ENCODE measurements at places on chromosomes 1 and 21. TPM values are rescaled to one million over a fixed set of nuclear protein-coding genes. Genes with fewer than 3 reads are reported as not detected.

Gene CATSPER4
- total RNA-seq, result not detected

GRCh38 chr1:65229754-65230339 is 79.5 kb upstream of the DNAJC6 start:
- no peak overlapping the region for H3K4me3 ChIP-seq
- no peaks in the 10 kb centered on the region for H3K27me3 ChIP-seq
- H3K27ac ChIP-seq, result no peak overlapping the region
- H3K4me1 ChIP-seq, result no peaks in the 10 kb centered on the region
- no peak for DNase-seq

DNA sequence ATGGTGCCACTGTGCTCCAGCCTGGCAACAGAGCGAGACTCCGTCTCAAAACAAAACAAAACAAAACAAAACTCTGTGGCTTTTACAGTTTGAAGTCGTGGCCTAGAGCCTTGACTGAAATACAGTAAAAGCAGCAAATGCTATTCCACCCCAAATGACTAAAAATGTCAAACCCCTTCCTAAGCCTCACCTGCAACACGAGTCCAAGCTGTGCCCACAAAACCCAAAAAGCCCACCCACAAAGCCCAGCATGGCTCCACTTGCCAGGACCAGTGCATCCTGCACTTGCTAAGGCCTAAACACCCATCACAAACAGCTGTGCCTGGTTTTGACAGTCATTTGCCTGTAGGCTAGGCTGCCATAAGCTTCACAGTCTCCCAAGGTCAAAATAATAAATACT is 21.3 kb downstream of the VAV3 start:
- H3K4me1 ChIP-seq, result no peaks in the 10 kb centered on the region
- no peaks in the 10 kb centered on the region for H3K27me3 ChIP-seq
- no peaks in the 10 kb centered on the region for H3K36me3 ChIP-seq
- DNase-seq, result no peak

- no peaks in the 10 kb centered on the region for H3K4me1 ChIP-seq
- H3K36me3 ChIP-seq, result no peaks in the 10 kb centered on the region
- H3K27me3 ChIP-seq, result peaks cover 14% of the 10 kb centered on the region
- no peak for DNase-seq
These were observed 49.4 kb downstream of the ILDR2 start for GRCh38 chr1:166925810-166926478.

GRCh38 chr1:2801046-2801445 is 447 bp downstream of the TTC34 start:
- peak; percentile 46 for DNase-seq
- H3K27ac ChIP-seq, result no peak overlapping the region
- H3K27me3 ChIP-seq, result peaks cover 44% of the 10 kb centered on the region
- no peaks in the 10 kb centered on the region for H3K36me3 ChIP-seq

DNA sequence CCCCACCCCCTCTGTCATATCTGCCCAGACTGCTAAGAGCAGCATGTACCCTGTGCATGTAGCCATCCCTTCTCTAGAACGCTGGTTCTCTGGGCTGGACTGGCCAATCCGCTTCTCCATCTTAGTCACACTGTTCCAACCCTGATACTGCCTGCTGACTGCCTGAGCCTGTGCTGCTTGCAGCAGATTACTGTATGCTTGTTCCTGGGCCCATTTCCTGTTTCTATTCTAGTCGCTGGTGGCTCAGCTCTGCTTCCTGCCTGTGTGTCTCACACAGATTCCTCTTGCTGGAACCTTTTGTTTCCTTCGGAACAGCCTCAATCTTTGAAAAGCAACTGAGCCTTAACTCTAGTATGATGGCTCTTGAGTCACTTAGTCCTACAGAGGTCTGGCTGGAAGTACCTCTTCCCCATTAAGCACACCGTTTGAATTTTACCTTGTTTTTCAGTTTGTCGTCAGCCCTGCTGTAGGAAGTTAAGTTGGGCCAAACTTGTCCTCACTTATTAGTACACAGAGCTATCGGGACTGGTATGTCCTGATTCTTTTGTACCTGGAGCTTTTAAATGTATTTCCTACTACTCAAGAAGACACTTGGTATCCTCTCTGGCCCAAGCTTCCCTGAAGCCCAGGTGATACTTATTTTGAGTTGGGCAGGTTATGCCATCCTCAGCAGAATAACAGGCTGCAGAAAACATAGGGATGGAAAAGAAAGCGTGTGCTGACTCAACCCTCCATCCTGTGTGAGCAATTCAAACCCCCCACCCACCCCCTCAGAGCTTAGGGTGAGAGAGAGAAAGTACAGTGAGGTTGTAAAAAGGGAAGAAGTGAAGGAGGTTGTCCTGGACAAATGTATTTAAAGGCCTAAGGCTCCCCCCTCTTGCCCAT is 43.4 kb upstream of the PIGV start:
- H3K4me1 ChIP-seq, result peaks cover 50% of the 10 kb centered on the region
- H3K27me3 ChIP-seq, result no peaks in the 10 kb centered on the region
- H3K27ac ChIP-seq, result peak overlapping the region; percentile 78
- H3K4me3 ChIP-seq, result peak overlapping the region; percentile 11
- H3K36me3 ChIP-seq, result peaks cover 57% of the 10 kb centered on the region

DNA sequence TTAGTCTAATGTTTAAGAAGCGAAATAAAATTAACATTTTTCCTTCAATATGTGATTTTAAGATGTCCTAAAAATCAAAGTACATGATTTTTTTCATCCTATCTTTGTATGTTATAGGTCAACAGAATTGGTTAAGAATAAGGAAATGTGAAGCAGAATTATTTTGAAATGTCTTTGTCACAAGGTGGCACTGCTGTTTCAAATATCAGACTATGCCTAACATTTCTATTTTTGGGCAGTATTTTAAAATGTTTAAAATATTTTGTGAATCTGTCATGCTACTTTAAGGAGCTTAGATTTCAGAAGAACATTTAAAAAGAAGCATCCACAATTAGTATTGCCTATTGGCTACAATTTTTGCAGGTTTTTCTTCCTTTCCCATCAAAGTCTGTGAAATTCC is 38.7 kb downstream of the AMY1C start:
- no peak overlapping the region for H3K27ac ChIP-seq
- no peak for DNase-seq
- no peaks in the 10 kb centered on the region for H3K36me3 ChIP-seq
- no peaks in the 10 kb centered on the region for H3K27me3 ChIP-seq
- H3K4me3 ChIP-seq, result no peak overlapping the region

- H3K4me3 ChIP-seq, result peak overlapping the region; percentile 72
- peak; percentile 64 for DNase-seq
- no peaks in the 10 kb centered on the region for H3K27me3 ChIP-seq
- H3K36me3 ChIP-seq, result no peaks in the 10 kb centered on the region
These were observed 837 bp downstream of the SLC16A1 start for GRCh38 chr1:112954945-112955772.

DNA sequence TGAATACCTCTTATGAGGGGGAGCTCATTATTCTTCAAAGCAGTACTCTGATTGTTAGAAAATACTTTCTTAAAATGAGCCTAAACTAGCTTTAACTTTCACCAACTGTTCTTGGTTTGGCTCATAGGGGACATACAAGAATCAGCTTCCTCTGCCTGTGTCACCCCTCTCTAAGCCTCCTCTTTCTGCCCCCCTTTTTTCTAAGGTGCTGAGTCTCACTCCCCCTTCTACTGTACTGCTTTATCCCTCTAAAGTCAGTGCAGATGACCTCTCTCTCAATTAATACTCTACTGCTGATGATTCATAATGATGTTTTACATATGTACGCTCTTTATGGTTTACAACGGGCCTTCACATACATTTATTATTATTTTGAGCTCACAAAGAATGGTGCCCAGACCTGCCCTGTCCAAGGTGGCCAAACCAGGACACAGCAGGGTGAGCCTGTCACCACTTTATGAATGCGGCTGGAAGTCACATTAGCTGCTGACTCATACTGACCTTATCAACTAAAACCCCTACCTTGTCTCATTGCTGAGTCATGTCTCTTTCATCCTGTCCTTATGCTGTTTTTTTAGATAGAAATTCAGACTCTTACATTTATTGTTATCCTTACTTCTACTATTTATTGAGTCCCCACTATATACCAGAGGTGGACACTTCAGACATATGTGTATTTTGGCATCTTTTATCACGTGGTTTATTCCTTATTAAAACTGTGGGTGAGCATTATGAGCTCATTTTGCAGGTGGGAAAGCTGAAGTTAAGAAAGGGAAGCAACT is 126.9 kb downstream of the RNF220 start:
- H3K27ac ChIP-seq, result no peak overlapping the region
- H3K4me1 ChIP-seq, result no peaks in the 10 kb centered on the region
- no peaks in the 10 kb centered on the region for H3K36me3 ChIP-seq
- DNase-seq, result no peak

GRCh38 chr1:176531036-176531435 is 68.1 kb downstream of the PAPPA2 start:
- H3K27me3 ChIP-seq, result no peaks in the 10 kb centered on the region
- H3K4me3 ChIP-seq, result no peak overlapping the region
- H3K27ac ChIP-seq, result no peak overlapping the region
- no peaks in the 10 kb centered on the region for H3K4me1 ChIP-seq
- no peaks in the 10 kb centered on the region for H3K36me3 ChIP-seq

Data from upper lobe of right lung (tissue), 1 donor.